Stimulated activated CD4-positive, alpha-beta T cell treated with anti-CD3 and anti-CD28 coated beads, Interleukin-12 subunit alpha, Interleukin-12 subunit beta, amount 100 ng/mL, for 4 hours (primary cell): ENCODE measurements at places on chromosomes 2 and 18.

GRCh38 chr2:133608291-133608690 lies 40.0 kb upstream of the NCKAP5 start:
- no peak for DNase-seq

DNA sequence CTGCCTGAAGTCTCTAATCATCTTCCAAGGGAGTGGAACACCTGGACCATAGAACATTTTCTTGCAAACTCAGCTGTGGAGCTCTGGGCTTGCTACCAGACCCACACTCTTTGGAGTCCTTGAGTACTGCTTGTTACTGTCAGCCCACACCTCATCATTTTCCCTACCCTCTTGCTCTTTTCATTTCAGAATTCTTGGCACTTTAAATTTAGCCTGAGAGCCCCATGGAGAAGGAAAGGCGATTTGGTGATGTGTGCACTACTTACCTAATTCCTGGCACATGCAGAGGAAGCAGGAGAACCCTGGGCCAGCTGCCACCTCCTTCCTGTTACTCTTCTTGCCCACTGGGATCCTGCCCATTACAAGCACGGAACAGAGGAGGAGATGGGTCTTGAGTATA lies 31.7 kb downstream of the TMEM178A start:
- DNase-seq: no peak

- DNase-seq: no peak
Observed at GRCh38 chr2:8679827-8680731, 1.8 kb upstream of the ID2 start.

GRCh38 chr2:183229386-183229785 lies 105.1 kb downstream of the NUP35 start:
- DNase-seq: no peak

DNA sequence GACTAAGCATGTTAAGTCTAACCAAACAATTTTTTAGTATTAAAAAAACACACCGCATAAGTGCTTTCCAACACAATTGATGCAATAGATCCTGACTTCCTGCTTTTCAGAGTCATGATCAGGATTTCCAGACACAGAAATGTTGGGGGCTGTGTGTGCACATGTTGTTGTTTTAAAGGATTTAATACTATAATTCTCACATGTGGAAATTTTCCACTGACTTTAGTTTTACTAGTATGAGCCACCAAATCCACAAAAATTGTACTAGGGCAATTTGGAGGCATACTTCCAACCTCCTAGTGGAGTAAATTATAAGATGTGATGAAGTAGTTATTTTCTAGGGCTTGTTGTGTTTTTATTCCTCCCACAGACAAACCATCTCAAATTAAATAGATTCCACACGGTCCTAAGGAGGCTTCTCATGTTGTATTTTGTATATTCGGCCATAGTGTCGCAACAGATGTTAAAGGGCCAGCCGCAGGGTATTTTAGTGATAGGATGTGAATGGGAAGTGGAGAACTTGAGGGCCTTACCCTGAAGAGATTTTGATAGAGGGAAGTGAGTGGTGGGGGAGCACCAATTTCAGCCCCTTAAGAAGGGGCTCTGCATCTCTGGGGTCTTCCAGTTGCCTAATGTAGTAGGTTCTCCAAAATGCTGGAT lies 108.9 kb upstream of the KLF7 start:
- DNase-seq: no peak

DNA sequence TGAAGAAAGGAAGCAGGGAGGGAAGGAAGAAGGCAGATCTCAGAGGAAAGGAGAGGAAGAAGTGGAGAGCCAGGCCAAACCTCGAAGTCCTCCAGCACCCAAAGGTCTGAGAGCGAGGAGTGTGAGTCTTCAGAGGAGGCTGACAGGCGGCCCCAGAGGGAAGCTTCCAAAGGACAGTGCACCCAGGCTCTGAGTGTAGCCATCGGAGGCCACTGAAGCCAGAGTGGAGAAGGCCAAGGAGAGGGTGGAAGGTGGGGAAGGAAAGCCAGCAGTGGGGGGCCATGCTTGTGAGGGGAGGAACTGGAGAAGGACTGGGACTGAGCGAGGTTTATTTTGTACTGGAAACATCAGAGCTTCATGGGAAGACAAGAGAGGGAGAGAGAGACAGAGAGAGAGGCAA lies 6.0 kb downstream of the ATP6V1B1 start:
- no peak for DNase-seq

DNA sequence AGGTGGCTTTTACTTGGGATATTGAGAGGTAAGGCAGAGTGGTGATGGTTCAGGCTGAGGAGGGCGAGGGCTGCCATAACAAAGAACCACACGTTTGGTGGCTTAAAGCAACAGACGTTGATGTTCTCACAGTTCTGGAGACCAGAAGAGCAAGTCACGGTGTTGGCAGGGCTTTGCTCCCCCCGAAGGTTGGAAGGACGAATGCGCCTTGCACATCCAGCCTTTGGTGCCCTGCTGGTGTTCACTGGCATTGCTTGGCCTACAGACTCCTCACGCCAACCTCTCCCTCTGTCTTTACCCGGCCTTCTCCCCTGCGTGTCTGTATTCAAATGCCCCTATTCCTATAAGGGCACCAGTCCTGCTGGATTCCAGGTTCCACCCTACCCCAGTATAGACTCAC lies 125.4 kb downstream of the TPO start:
- DNase-seq: no peak

DNA sequence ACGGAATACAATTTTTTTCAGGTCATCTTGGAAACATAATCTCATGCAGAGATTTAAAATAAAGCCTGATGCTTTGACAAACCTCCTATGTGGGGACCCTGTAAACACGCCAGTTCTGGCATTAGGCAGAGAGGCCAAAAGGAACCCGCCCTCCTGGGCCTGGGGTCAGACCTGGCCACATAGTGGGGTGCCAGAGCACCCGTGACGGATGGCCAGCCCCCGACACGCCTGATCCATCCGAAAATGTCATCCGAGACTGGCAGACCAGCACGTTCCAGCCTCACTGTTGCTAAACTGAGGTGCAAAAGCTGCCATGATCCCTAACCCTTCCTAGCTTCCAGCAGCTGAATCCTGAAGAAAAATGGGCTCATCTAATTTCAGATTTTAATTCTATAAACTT lies 222.6 kb upstream of the SALL3 start:
- no peak for DNase-seq

GRCh38 chr2:234579231-234579962 lies 82.5 kb upstream of the ARL4C start:
- DNase-seq: no peak
